DMS79 (cell line): ENCODE measurements at places on chromosomes 6 and 20.

GRCh38 chr6:87104667-87105066 is 9.8 kb upstream of the CGA start:
- DNase-seq: no peak

GRCh38 chr6:135030532-135031178 is 24.0 kb downstream of the HBS1L start:
- no peak for DNase-seq

DNA sequence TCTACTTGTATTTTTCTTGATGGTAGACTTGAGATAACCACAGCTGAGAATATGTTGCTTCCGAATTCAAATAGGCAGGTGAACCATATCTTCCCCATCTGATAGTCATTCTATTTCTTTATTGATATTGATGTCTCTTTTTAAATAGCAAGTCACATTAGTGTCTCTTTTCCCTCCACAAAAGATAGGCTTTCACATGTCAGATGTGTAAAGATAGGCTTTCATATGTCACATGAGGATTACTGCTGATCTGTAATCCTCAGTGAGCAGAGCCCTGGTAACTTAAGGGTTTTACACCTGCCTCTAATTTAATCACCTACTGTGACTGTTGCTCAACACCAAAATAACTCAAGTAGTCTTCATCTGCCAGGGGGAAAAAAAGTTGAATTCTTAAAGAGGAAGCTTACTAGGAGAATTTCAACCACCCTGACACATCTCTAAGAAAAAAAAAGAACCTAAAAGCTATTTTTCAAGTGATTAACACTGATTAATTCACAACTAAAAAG is 45.3 kb upstream of the TRDN start:
- no peak for DNase-seq

GRCh38 chr6:122035173-122035572 is 364.3 kb upstream of the HSF2 start:
- DNase-seq: no peak

DNA sequence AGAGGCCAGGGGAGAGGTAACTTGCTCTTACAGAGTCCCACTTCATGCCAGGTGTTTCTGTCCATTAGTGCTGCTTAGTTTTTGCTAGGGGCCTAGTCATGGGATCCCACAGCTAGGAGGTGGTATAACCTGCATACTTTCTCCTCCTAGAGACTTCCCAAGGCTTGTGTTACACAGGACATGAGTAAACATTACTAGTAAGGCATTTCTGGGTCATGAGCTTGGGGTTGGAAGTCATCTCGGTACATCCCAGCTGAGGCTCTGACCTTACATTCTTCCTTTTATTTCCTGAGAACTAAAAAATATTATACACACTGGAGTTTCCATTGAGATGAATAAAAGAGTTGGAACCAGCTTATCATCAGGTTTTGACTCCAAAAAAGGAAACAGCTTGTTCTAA is 20.9 kb upstream of the PNPLA1 start:
- DNase-seq: no peak

GRCh38 chr6:11803591-11803971 is 25.0 kb upstream of the ADTRP start:
- no peak for DNase-seq

GRCh38 chr20:63501818-63502670 is 3.2 kb upstream of the EEF1A2 start:
- DNase-seq: peak; percentile 89

GRCh38 chr20:33481431-33481941 is 8.4 kb upstream of the CBFA2T2 start:
- no peak for DNase-seq

DNA sequence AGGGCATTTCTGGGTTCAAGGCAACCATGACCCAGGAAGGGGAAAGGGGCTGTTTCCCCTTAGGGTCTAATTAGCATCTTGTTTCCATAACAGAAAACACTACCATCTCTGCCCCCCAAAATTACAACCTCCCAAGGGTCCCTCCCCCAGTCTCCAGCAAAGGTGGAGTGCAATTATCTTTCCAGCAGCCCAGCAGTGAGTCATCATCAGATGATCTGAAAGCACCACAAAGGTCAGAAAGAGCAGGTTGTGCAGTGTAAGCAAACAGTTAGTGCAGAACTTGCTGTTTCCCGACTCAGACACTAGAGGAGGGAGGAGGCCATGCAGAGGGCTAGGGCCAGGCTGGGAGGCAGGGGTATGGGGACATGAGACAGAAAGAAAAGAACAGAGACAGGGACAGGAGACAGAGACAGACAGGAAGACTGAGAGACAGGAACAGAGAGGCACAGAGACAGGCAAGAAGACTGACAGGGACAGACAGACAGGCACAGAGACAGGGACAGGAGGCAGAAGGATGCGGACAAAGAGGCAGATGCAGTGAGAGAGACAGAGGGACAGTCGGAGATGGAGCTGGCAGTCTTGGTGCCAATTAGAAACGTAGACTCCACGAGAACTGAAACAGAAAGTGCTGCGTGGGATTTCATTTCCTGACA is 62.5 kb downstream of the PYGB start:
- no peak for DNase-seq

GRCh38 chr6:44381739-44382138 is 5.8 kb upstream of the CDC5L start:
- no peak for DNase-seq

- no peak for DNase-seq
Measured at GRCh38 chr6:125203395-125203794, 49.8 kb downstream of the TPD52L1 start.

DNA sequence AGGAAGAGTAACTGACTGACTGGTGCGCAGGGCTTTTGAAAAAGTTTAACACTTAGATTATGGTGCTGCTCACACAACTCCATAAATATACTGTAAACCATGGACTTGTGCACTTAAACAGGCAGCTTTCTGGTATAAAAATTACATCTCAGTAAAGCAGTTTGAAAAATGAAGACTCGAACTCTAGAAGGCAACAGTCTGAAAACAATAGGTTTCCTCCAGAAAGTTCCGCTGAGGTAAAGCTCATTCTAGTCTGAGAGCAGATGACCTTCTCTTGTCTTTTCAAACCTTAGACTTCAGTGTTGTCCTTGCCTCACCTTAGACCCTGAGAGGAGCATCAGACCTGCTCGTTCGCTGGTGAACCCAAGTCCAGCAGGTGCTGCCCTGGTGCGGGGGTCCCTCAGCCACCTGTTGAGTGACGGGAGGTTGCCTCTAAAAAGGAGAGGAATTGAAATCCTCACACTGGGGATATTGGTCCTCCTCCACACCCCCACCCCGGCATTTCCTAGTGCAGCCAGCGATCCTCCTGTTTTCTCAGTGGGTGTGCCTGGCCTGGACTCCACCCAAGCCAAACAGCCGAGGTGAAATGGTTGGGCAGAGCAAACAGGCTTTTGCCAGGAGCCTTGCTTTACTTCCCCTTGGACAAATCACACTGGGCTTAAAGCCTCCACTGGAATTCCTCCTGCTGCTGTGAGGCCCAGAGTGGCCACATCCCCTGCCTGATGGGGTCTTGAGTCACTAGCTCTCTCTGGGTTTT is 14.7 kb upstream of the PYGB start:
- no peak for DNase-seq

DNA sequence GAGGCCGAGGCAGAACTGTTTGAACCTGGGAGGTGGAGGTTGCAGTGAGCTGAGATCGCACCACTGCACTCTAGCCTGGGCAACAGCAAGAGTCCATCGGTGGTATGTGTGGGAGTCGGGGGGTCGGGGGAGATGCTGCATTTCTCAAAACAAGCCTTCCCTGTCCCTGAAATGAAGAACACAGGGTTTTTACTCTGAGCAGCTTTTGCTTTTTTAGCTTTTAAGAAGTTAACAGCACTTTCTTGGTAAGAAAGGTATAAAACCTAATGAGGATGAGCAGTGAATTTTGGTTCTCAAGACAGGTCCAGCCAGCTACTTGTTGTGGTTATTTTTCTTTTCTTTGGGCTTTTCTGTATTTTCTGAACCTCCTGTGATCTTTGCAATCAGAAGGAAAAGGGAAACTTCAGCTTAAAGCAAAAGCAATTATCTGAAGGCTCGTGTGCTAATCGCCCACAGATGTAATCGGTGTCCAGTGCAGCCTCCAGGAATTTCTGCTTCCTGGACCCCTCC is 3.7 kb downstream of the RPL10A start:
- no peak for DNase-seq

DNA sequence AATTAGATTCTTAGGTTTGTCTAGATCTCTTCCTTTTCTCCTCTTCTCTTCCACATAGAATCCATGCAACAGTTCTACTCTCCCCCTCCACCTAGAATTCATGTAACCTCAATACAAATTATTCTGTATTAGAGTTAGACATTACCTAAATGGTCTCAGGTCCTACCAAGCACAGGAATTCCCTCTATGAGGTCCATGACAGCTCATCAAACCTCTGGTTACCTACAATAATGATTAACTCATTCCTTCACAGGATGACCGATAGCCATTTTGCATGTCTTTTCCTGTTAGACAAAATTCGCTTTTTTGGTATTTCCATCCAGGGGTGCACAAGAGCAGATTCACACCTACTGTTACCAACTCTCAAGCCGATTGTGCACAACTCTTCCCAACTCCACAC is 27.4 kb upstream of the BMP2 start:
- no peak for DNase-seq

DNA sequence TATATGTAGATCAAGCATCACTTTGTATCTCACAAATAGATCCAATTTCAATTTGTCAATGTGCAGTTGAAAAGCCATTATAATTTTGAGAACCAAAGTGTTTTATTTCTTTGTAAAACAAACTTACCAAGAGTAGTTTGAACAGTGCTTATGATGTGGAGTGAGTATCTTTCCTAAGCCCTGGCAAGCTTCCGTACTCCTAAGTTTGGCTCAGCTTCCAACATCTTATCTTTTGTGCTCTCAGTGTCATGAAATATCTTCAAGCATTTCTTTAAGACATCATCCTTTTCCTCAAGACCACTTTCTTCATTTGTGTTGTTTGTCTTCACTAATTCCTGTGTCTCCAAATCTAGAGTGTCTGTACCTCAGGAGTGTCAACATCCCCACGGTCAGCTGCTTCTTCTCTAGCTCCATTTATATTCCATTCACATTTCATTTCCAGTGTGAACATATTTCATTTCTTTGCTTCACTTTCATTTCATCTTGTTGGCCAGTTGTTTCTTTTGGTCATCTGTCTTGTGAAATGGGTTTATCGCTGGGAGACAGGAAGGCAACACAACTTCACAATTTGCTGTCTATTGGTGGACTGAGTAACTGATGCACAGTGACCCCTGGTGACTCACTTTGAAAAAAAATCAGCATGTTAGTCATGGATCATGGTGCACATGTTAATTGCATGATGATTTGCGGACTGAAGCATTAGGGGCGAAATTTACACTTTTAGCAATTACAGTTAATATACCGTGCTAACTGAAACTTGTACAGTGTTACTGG is 36.9 kb downstream of the SLC24A3 start:
- no peak for DNase-seq
